ENCODE measurements at places on chromosomes 12 and 14.

GRCh38 chr12:123058980-123059379 is 78.5 kb downstream of the ARL6IP4 start:
- no peak for DNase-seq

DNA sequence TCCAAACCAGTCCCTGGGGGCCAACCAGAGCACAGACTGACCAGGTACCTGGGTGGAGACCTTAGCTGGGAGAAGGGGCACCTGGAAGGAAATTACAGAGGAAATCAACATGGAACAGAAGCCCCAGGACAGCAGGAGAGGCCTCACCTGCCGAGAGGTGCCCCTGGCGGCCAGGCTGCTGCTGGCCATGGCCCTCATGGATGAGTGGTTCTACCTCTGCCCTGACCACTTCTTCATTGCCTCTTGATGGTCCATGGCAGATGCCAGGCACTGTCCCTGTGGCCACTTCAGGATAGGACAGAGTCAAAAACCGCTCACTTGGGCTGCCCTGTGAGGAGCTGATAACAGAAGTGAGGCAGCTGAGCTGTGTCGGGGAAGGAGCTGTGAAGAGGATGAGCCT is 73.1 kb upstream of the GNG2 start:
- DNase-seq, result no peak

DNA sequence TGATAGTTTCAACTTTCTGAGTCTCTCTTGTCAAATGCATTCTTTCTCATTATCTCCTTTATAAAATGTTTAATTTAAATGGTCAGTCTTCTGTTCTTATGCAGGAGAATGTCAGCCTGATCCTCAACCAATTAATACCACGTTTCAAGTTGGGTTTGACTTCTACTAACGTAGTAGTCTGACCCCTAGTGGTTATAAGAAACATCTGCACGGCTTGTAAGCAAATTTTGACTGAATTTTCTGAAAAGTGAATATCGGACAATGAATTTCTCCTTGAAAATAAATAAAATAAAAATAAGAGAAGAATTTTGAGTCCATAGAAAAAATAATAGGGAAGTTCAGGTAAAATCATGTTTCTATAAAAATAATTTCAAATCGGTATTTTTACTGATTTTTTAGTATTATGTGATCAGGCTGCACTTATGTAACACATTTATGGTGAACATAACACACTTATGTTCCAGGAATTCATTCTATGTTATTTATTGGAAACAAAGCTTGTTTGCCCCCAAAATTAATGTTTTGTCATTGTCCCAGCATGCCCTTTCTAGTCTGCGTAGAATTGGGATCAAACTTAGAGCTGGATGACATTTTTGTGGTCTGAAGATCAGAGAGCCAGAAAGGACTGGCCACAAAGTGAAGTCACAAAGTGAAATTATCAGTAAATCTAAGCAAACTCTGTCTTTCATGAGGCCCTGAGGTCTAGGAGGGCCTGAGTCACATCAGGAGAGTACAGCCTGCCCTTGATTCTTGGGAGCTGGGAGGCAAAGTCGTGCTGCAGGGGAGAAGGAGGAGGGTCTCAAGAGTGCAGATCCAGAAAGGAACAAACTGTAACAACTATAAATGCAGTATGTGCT is 101.2 kb upstream of the STXBP6 start:
- no peak for DNase-seq

DNA sequence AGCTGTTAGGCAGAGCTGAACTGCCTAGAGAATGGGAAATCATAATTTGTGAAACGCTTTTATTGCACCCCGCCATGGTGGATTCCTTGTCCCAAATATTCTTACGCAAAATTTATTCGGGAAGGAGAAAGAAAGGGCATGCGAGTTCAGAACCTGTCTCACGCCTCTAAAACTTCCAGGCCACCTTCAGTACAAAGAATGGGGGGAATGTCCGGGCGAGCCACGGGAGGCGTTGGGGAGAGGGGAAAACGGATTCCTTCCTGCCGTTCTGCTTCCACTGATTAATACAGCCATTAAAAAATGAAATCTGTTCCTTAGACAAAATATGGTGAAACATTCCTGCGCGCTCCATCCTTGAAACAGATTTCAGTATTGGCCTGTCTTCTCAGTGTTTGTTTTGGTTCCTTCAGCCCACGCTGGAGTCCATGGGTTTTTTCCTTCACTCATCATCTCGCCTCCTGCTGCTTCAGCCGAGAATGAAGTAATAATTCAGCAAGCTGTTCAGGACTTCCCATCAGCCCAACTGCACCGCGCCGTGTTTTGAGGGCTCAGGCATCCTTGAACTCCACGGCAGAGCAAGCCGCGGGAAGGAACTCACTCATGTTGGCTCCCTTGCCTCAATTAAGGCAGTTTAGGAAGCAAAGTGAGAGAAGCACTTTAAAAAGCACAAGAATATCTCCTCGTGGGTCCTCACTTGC is 47.7 kb upstream of the CDKN3 start:
- no peak for DNase-seq

DNA sequence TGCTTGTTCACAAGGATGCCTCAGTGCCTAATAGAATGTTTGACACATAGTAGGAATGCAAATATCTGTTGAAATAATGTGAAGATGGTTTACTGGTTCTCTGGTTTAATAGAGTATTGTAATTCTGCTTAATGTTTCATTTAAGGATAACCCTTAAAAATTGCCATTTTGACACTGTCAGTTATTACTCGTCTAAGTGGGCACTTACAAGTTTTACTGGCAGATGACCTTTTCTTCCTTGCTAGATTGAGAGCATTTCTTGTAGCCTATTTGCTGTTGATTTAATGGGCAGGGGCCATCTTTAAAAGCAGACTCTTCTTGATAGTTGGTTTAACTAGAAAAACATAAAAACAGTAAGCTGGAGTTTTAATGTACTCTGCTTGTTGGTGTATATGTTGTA is 1.9 kb downstream of the TMEM263 start:
- DNase-seq, result no peak

DNA sequence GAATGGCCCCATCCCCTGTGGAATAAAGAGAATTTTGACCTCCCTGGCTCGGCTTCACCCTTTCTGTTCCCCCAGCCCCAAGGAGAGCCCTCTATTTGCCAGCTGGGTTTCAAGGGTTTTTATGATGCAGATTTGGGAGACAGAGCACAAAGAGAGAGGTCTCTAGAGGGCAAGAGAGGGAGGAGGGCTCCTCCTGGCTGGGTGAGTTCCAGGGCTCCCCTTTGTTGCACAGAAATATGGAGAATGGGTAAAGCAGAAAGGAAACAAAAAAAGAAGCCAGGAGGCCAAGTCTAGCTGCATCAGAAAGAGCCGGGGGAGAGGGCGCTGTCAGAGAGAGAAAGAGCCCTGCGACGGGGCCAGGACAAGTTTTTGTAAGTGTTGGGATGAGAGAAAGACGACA is 319.6 kb upstream of the RTL1 start:
- no peak for DNase-seq

DNA sequence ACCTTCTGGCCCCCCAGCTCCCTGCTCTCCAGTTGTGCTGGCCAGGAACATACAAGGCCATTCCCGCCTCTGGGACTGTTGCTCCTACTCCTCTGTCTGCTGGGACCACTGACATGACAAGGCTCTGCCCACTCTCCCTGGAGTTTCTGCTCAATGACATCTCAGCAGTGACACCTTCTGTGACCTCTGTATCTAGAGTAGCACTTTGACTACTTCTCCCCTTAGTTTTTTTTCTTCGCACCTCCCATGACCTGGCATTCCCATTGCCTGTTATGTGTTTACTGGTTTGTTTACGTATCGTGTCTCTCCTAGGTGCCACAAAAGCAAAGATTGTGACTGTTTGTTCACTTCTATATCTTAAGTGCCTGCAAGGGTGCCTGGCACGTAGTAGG is 40.1 kb upstream of the TMEM263 start:
- DNase-seq, result no peak

DNA sequence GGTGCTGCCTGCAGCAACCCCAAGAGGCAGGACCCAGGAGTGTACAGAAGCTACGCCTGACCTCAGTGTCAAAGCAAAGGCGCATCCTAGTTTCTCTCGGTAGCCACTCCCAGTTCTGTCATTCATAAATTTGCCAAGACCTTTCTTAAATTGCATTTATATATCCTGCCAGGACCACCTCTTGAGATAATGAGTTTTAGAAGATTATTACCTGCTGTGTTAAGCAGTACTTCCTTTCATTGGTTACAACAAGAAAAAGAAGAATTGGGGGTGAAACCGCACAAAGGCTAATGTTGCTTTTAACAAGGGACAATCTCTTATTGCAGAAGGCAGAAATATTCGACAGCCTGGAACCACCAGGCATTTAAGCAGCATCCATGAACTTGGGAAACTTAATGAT is 57.8 kb downstream of the CIT start:
- no peak for DNase-seq

GRCh38 chr12:59056966-59057365 is 136.7 kb upstream of the LRIG3 start:
- no peak for DNase-seq

GRCh38 chr14:85528897-85529631 is 880 bp upstream of the FLRT2 start:
- DNase-seq, result no peak

GRCh38 chr14:34035934-34036250 is 85.0 kb upstream of the EGLN3 start:
- no peak for DNase-seq

DNA sequence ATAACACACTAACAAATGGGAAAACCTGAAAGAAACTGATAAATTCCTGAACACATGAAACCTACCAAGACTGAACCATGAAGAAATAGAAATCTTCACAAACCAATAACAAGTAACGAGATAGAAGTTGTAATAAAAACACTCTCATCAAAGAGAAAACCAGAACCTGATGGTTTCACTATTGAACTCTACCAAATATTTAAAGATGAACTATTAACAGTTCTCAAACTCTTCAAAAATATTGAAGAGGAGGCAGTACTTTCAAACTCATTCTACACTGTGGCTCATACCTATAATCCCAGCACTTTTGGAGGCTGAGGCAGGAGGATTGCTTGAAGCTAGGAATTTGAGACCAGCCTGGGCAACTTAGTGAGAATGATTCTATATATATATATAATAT is 48.4 kb upstream of the TMTC2 start:
- no peak for DNase-seq

GRCh38 chr12:104386461-104386860 is 70.3 kb upstream of the CHST11 start:
- DNase-seq, result no peak

DNA sequence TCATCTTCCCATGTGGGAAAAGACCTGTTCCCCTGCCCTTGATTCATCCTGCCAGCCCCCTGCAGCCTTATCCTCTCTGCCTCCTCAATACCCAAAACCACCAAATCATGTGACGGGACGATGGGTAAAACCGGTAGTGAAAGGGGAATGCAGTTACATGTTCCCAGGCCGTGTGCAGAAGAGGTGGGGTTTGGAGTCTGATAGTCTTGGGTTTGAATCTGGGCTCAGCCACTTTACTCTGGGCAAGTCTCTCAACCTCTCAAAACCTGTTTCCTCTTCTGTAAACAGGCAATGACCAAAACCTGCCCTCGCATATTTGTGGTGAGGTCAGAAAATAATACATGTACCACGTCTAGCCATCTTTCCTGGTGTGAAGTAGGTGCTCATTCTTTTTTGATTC is 123.0 kb downstream of the PLXNC1 start:
- DNase-seq, result no peak

- DNase-seq, result no peak
Measured at GRCh38 chr14:45867046-45867894, 614.3 kb upstream of the MIS18BP1 start.

DNA sequence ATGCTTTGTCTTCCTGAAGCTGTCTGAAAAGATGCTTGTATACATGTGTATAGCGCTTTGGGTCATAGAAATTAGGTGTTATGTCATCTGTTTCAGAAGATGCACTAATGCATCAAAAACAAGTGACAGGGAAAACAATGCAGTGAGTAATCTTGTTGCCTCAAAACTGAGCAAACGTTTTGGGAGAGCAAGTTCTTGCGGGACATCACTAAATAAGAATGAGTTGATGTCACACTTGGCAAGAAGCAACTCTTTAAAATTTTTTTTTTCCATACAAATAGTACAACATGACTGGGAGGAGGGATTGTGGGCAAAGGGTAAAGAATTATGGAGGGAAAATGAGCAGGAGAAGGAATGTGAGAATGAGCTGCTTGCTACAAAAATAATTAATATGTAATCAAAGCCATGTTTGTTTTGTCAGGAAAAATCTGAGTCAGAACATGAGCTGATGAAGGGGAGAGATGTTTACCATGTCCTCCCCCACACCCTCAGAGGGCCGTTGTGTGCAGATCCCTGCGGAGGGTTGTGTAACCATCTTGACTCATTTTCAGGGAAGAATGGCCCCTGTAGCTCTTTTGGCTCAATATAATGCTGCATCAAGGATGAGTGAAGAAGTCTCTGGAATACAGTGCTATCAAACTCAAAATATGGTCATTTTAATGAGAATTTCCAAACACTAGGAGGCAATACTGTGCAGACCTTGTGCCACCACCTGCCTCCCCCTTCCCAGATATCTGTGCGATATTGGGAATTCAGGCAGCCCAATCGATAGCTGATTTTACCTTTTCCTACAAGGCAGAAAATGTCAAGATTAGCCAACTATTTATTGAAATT is 41.4 kb downstream of the BORCS5 start:
- DNase-seq, result peak; percentile 41

DNA sequence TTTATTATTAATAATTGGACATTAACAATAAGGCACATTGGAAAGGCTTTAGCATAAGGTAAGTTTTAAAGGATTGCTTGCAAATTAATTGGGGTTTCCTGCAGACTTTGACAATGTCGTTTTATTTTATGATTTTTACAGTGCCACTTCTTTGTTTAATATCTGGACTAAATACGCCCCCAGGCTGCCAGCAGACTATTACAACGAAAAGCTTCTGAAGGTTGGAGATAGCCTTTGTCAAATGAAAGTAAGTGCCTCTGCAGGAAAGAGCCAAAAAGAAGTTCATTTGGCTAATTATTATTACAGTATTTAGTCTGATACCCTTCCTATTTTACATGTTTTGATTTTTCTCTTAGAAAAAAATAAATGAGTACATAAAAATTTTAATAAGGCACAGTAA is 11.3 kb downstream of the CFAP54 start:
- no peak for DNase-seq

DNA sequence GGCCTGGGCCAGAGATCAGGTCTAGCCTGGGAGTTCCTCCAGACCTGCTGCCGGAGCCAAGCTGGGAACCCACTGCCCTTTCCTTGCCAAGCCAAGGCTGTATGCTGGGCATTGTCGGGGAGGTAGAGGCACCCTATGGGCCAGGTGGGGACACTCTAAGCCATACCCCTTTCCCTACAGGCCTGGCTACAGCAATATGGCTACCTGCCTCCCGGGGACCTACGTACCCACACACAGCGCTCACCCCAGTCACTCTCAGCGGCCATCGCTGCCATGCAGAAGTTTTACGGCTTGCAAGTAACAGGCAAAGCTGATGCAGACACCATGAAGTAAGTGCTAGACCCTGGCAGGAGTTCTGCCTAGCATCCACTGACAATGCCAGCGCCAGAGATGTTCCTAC is 4.9 kb downstream of the MMP14 start:
- no peak for DNase-seq

DNA sequence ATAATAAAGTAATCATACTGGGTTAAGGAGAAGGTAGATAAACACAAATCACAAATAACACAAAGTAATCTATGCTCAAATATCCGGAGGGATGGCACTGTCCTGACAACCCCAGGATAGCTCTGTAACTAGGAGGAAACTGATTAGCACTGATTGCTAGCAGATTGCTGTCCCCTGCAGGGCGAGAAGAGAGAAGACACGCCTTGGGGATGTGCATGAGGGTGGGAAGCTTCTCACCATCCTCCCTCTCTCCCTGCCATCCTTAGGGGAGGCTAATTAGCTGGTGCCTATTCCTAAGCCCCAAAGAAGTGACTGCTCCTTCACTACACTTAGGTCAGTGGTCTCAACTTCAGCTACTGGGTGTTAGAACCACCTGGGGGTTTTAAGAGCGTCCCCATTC is 27.0 kb upstream of the TMEM260 start:
- DNase-seq, result no peak

- no peak for DNase-seq
Measured at GRCh38 chr14:22613106-22613695, 15.1 kb downstream of the ABHD4 start.

Data from GOT3 (cell line).